ENCODE measurements at places on chromosomes 5 and 9.

DNA sequence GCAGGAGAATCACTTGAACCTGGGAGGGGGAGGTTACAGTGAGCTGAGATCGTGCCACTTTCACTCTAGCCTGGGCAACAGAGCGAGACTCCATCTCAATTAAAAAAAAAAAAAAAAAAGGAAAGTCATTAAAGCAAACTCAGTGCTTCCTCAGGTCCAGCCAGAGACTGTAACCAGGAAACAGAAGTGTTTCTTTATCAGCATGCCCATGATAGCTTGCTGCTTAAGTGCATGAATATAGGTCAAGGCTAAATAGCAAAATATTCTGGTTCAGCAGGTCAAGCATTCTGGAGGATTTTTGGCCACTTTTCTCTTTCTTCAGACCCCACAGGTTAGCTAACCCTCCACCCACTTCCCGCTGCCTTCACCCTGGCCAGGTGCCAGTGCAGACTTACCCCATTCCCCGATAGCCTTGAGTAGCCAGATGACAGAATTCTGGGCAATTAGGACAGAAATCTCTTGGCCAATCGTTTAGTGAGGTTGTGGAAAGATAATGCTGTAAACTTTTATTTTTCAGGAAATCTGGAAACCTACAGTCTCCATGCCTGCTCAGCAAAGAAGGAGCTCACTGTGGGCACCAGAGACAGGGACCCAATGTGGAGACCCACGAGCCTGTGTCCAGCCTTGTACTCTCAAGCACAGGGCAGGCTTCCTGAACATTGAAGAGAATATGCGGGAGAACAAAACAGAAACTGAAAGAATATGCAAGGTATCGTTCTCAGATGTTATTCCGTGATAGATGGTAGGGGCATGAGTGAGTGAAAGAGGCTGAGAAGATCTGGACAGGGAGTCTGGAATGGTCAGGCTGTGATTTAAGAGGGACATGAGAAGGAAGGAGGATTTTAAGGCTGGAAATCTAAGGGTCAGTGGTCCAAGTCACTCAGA lies 4.2 kb upstream of the UGT3A2 start:
- no peak for DNase-seq

DNA sequence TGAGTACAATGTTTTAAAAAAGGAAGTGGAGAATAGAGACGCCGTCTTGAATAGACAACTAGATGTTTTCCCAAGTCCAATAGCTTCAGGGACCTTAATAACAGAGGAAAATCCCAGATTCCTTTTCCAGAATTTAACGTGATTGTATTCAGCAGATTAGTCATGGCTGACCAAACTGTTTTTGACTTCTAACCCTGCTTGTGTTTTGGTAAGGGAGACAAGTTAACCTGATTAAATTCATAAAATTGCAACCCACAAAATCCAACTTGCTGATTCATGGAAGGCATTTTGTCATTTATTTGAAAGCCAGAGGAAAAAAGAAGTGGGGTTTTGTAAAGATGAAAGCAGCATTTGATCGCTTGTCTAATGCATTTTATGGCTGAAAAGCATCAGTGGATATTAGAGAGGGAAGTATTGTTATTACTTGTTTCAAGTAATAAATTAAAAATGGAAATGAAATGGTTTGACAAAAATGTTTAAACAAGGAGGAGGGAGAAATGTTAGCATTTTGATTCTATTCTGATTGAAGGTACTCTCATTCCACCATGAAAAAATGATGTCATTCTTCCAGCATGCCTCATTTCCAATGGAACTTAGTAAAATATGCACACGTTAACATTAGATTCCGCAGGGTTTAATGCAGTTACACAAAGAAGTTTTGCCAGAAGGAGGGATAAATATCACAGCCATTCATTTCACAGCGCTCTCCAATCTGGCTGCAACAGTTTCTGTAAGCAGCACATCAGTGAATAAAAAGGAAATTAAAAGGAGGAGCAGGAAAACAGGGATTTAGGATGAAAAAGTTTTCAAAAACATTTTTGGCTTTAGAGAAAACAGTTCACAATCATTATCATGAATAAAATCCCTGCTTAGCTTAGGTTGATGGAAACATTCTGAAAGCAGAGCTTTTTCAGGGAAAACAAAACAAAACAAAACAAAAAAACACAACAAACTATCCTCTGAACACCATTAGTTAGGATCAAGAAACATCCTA lies 314.7 kb downstream of the PRR16 start:
- peak; percentile 55 for DNase-seq

GRCh38 chr5:136015966-136016650 lies 12.7 kb upstream of the TGFBI start:
- DNase-seq: no peak

DNA sequence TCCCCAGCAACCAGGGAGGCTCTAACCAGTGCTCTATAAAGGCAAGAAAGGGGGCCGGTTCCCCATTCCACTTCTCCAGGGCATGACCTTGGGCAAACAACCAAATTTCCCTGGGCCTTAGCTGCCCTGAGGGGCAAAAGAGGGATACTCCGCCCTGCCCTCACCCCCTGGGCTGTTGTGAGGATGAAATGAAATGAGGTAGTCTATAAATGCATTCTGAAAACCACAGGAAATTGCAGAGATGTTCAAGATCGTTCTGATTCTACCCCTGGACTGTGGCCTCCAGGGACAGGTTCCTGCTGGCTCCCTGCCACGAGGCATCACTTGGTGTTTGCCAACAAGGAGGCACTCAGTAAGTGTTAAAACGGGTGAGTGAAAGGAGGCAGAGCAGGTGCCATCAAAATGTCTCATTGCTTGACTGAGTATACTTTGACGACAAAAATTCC lies 5.7 kb downstream of the RAPGEF1 start:
- DNase-seq: no peak

DNA sequence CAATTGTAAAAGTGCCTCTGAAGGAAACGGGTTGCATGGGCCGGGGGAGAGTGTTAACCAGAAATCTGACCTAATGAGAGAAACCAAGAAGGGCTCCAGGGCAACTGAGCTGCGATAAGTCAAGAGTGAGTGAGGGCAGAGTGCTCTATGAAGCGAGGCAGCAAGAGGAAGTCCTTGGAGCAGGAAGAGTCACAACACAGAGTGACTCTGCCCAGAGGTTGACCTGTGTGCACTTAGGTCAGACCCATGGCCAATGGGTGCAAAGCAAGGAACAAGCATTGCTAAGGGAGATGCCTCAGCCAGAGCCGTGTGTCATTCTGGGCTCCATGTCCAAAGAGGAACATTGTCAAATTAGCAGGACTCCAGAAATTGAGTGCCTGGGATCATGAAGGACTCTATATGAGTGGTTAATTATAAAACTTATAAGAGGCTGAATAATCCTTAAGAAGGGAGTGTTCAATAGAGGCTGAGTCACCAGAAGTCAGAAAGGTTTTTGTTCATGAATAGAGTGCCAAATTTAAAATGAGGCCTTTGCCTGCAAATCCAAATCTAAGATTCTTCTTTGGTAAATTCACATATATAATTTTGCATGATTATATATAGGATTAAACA lies 438.5 kb downstream of the MED10 start:
- no peak for DNase-seq

- no peak for DNase-seq
These were observed at the start of gene ALDH1A1 for GRCh38 chr9:72952914-72953313. TSS of gene ALDH1A1 (minus strand) at chr9:72953053. CDS start at chr9:72953000, 53 bp downstream.

- no peak for DNase-seq
These were observed 13.1 kb downstream of the KCNT1 start for GRCh38 chr9:135715056-135715595.

- no peak for DNase-seq
These were observed 519 bp downstream of the ZER1 start for GRCh38 chr9:128771094-128771721.

All from stromal cell of bone marrow (primary cell).